ENCODE measurements at places on chromosomes 12 and 14. TPM values are rescaled to one million over a fixed set of nuclear protein-coding genes. Genes with fewer than 3 reads are reported as not detected.

MIP gene
- total RNA-seq, result not detected

LRTM2 gene
- total RNA-seq, result not detected

IL31 gene
- total RNA-seq, result not detected

P2RX2 gene
- 0.96 TPM for total RNA-seq

GARIN6 gene
- total RNA-seq, result not detected

LRRC43 gene
- not detected for total RNA-seq

RTL1 gene
- not detected for total RNA-seq

HOXC4 gene
- not detected for total RNA-seq

PIANP gene
- not detected for total RNA-seq

TSPAN19 gene
- total RNA-seq, result not detected

PYM1 gene
- total RNA-seq, result 56.4 TPM

HAL gene
- total RNA-seq, result 2.6 TPM

OGFOD2 gene
- 12.0 TPM for total RNA-seq

TNS2 gene
- 267 TPM for total RNA-seq

RHEBL1 gene
- not detected for total RNA-seq

ADCY4 gene
- total RNA-seq, result 74.8 TPM

CDCA3 gene
- 3.0 TPM for total RNA-seq

POTEM gene
- total RNA-seq, result not detected

VASH1 gene
- 3.3 TPM for total RNA-seq

CCDC38 gene
- not detected for total RNA-seq

LTBP2 gene
- total RNA-seq, result 15.3 TPM

KLRD1 gene
- total RNA-seq, result 2.6 TPM

KCNC2 gene
- not detected for total RNA-seq

SCN8A gene
- 2.9 TPM for total RNA-seq

SLC6A15 gene
- total RNA-seq, result 0.79 TPM

PLEKHG7 gene
- total RNA-seq, result 5.6 TPM

SLC38A2 gene
- 288 TPM for total RNA-seq

ORMDL2 gene
- total RNA-seq, result 40.3 TPM

INF2 gene
- 220 TPM for total RNA-seq

CMA1 gene
- not detected for total RNA-seq

KCNJ8 gene
- 3.5 TPM for total RNA-seq

FAM181A gene
- total RNA-seq, result not detected

TMEM30B gene
- total RNA-seq, result 69.4 TPM

KRT6A gene
- not detected for total RNA-seq

TMEM229B gene
- 3.7 TPM for total RNA-seq

RBM23 gene
- total RNA-seq, result 126 TPM

MRPL51 gene
- total RNA-seq, result 44.2 TPM

SLCO1A2 gene
- not detected for total RNA-seq

LRRC10 gene
- not detected for total RNA-seq

ANO2 gene
- total RNA-seq, result 3.3 TPM

KLRC1 gene
- total RNA-seq, result 1.4 TPM

NAV3 gene
- 5.4 TPM for total RNA-seq

HOXC13 gene
- not detected for total RNA-seq

DEGS2 gene
- 32.2 TPM for total RNA-seq

IL23A gene
- total RNA-seq, result not detected

MMP19 gene
- total RNA-seq, result 5.2 TPM

ARG2 gene
- 9.2 TPM for total RNA-seq

PRPH gene
- total RNA-seq, result 8.2 TPM

CLEC2A gene
- total RNA-seq, result not detected

NTS gene
- total RNA-seq, result not detected

LGR5 gene
- total RNA-seq, result 0.37 TPM

TRAFD1 gene
- total RNA-seq, result 30.3 TPM
